ENCODE measurements at places on chromosomes 7 and 10.

DNA sequence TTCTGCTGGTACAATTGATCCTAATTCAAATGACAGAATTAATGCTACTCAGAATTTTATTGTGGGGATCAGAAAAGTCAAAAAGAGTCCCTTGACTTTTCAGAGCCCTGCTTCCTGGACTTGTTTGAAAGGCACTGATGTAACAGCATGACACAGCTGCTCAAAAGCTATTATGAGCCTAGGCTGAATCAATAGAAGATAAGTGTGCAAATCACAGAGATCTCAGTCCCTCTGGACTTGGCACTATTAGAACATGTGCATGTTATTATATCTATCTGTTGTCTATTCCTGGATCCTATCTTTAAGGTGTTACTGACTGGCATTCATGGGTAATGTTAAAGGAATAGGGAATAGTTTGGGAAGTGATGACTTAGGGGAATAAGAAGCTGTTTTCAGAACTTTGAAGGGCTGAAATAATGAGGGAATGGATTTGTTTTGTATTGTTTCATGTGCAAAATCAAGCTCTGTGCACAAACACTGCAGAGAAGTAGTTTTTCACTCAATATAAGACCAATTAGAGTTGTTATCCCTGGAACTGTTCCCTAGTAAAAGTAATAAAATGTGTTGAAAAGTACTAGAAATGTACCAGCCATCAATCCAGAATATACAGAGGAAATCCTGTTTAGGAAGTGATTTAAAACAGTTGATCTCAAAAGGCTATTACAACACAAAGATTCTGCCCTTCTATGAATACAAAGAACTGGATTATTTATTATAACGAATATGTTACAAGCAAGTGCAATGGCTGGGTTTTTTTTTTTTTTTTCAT, 814.9 kb upstream of the C7orf33 start:
- no peak for DNase-seq

DNA sequence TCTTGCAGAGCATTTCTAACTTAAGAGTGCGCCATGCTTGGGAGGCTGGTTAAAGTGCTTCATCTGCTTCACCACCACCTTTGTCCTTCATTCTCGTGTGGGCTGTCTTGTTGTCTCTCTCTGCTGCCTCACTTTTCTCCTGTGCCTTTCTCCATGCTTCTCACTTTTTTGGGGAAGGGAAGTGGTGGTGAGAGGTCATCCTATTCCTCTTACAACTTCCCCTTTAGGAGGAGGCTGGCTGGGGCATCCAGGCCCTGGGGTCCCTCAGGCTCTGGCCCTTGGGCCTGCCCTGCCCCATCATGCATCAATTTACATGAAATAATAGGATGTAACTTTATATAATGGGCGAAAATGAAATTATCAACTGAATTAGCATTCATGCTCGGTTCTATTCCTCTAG, 39.9 kb upstream of the PIP4K2A start:
- DNase-seq = peak; percentile 24

DNA sequence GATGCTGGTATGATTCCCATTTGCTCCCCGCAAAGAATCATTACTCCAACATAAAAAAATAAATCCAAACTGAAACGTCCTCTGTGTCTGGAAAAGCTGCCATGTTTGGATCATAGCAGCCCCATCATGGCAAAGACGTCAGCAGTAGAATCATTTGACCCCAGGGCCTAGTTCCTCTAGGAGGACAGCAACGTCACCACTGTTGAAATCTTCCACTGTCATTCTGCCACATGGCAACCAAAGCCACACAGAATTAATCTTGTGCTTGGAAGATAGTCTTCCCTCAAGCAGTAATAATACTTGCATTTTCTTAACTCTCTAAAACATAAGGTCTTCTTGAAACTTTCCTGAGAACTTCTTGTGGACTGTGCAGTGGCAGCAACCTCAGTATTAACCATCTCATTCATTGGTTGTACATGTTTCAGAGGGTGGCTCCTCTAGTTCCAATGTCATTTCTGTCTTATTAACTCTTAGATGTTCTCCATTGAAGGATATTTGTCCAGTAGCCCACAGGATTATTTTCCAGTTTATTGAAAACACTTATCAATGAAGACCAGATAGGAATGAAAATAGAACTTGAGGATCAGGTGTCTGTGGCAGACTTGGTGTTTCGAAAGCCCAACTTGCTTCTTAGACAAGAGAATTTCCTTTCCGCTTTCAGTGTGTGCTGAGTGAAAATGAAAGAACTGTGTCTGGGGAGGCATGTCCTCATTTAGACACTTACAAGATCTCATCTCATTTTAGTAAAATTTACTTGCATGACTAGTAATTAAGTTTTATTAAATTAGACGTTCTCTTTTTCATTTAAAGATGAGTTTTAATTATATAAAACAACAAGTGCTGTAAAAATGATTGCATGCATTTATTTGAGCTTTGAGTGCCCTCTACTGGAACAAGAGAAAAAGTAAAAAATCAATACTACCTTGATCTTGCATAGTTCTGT, 28.9 kb upstream of the INHBA start:
- no peak for DNase-seq

DNA sequence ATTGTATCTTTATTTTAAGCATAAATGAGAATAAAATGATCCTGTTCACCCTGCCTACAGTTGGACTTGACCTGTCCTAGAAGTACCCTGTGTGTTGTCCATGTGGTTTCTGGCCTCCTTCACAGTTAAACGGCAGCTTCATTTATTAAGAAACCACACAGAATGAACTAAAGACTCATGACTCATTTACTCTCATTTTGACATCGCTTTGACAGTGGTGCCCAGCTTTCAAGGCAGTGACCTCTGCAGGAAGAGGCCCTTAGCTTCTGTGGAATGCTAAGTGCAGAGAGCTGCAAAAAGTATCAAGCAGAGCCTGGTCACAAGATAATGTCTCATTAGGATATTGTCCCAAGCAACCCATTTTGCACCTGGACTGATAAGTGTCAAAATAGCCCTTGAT, 93.4 kb downstream of the AVL9 start:
- DNase-seq = no peak

- DNase-seq = no peak
These were observed 21.4 kb upstream of the PAX2 start for GRCh38 chr10:100723770-100724530.

GRCh38 chr10:132297526-132297925, 10.2 kb downstream of the STK32C start:
- no peak for DNase-seq

DNA sequence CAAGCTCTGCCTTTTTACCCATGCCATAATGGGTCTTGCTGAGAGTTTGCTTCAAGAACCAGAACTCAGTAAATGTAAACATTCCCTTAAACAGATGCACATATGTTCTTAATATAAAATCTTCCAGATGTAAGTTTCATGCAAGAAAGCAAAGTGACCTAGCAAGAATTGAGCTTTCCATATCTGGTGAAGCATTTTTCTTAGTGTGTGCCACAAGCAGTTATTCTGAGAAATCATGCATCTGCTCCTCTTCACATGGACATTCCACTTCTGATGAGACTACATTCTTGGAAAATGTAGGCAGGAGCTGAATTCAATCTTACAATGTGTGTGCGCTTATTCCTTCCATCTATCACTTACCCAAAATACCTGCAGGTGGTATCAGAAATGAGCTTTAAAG, 227.8 kb upstream of the LRRTM3 start:
- no peak for DNase-seq

DNA sequence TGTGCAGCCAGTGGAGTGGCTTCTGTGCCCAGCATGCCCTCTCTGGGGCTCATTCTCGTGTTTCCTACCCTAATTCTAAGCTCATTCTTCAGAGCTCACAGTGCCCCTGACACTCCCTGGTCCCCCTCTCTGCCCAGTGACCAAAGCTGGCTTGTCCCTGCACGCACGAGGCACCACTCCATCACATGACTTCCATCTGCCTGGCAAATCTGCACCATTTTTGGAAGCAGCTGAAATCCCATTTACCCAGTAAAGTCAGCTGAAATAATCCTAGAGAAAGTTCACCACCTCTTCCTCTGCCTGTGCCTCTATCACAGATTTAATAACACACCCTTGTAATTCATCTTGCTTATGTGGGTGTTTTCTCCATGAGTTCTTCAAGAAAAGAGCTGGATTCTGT, 616.9 kb downstream of the PTPRN2 start:
- no peak for DNase-seq

DNA sequence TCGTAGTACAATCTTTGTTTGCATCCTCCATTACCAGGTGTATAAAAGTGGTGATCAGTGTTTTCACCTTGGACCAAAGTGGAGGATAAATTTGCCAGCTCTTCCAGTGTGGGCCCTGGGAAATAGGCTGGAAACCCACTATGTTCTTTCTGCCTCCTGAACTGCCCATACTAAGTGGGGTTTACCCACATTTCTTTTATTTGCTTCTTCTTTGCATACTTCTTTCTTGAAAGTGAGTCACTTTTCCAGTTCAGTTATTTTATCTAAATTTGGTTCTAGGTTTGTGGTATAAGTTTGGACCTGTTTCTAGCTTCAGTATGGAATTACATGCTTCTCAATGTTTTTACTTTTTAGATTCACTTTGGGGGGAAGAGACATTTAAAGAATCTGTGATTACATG, 126.2 kb upstream of the ACBD5 start:
- no peak for DNase-seq

GRCh38 chr7:8831376-8831775, 398.0 kb downstream of the NXPH1 start:
- no peak for DNase-seq
